ENCODE measurements at places on chromosomes 12 and 14.

- DNase-seq, result no peak
Observed at GRCh38 chr12:100156731-100157426, 14.2 kb upstream of the BLTP3B start.

DNA sequence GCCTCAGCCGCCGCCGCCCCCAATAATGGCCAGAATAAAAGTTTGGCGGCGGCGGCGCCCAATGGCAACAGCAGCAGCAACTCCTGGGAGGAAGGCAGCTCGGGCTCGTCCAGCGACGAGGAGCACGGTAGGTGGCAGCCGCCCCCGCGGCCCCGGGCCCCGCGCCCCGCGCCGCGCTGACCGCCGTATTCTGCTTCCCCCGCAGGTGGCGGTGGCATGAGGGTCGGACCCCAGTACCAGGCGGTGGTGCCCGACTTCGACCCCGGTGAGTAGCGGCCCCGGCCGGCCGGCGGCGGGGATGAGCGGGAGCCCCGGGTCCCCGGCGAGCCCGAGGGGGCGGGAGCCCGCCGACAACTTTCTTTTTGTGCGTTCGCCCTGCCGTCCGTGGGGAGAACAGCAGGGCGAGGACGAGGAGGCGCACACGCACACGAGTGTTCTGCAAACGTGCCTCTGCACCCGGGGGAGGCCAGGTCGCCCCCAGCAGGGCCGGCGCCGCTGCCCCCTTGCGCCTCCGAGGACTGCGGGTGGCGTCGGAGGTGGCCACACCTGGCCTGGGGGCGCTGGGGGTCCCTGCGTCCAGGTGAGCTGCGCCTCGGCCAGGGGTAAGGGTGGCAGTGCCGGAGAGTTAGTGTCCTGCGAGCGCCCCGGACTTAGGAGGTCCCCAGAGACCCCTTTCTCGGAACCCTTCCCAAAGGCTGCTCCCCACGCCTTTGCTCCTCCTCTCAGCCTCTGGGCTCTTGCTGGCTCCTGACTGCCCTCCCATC lies 794 bp downstream of the RCOR1 start:
- peak; percentile 73 for DNase-seq

DNA sequence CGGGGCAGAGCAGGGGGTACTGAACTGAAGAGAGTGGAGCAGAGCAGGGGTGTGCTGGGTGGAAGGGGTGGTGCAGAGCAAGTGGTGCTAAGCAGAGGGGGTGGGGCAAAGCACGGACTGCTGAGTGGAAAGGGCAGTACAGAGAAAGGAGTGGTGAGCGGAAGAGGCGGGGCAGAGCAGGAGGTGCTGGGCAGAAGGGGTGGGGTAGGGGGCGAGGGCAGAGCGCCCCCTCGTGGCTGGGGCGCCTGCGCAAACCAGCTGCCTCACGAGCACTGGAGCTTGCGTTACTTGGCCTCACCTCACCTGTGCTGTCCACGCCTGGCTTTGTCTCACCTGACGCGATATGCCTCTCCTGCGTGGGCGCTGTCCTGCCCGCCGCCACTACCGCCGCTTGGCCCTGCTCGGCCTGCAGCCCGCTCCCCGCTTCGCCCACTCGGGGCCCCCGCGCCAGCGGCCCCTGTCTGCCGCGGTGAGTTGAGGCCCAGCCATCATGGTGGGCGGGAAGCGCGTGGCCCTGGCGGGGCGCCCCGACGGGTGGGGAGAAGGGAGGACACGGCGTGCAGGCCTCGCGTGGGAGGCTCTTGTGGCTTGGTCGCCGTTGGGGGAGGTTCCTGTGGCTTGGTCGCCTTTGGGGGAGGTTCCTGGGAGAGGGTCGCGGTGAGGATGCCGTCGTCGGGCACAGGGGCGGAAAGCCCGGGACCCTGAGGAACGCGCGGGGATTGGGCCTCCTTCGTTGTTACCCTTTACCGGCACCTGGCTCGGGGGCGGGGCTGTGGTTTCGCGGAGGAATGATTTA lies at the start of gene COX8C:
TSS of gene COX8C (plus strand) at position 257 of the 796 bp plus-strand sequence. CDS start at position 344, 87 bp downstream.
- no peak for DNase-seq

DNA sequence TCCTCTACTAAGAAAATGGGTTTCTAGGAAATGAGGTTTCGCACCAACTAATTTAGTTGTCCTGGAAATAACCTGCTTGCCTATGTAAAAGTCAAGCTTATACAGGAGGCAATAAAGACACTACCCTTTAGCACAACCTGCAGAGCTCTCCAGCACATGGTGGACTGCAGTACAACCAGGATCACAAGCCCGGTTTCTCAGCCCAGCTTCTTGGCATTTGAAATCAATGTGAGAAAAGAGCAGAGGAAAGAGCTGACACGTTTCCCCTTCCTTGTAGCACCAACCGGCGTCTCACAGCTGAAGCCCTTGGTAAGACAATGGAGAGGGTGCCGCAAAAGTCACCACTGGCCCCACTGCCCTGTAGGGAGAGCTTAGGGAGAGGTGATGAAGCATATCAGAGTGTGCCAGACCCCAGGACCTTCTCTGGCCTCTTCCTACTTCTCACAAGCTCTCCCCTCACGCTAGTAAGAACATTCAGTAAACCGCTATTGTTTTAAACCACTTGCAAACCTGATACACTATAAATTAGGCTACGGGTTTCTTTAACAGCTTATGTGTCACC lies 8.6 kb downstream of the SPTLC2 start:
- DNase-seq, result no peak

- DNase-seq, result no peak
Observed at GRCh38 chr12:54300732-54301427, at the start of gene NFE2. NFE2 (minus strand) TSS chr12:54301015; CDS start chr12:54295248, 5,767 bp downstream.

- no peak for DNase-seq
Observed at GRCh38 chr14:67963545-67963944, 144.0 kb downstream of the RAD51B start.

- no peak for DNase-seq
Observed at GRCh38 chr12:30980955-30981662, 54.6 kb downstream of the TSPAN11 start.

DNA sequence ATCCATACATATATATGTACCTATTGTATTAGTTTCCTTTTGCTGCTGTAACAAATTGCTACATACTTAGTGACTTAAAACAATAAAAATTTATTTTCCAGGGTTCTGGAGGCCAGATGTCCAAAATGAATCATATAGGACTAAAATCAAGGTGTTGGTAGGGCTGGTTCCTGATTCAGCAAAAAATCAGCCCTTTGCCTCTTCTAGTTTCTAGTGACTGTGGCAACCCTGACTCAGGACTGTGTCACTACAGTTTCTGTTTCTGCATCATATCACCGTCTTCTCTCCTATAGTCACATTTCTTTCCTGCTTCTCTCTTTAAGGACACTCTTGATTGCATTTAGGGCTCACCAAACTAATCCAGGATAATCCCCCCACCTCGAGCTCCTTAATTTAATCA lies 386.3 kb upstream of the TBX3 start:
- DNase-seq, result no peak

- no peak for DNase-seq
Observed at GRCh38 chr12:3319723-3320492, 171.1 kb upstream of the PRMT8 start.

DNA sequence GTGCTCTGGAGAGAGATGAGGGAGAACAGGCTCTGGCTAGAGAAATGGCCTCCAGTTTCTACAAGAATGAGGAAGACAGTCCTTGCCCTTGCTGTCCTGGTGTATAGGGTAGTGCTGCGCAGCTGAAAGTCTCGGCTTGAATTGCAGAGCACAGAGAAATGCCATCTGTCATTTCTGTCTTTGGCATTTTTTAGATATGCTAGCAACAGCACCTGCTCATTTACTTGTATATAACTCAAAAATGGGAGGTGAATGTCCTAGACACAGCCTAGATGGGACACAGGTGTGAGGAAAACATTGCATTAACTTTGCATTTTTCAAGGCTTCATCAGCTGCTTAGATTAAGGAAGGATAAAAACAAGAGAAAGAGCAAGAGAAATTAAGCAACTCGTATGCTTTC lies 35.8 kb downstream of the GPR19 start:
- no peak for DNase-seq

- no peak for DNase-seq
Observed at GRCh38 chr12:83753904-83754303, 1067.2 kb downstream of the TMTC2 start.

DNA sequence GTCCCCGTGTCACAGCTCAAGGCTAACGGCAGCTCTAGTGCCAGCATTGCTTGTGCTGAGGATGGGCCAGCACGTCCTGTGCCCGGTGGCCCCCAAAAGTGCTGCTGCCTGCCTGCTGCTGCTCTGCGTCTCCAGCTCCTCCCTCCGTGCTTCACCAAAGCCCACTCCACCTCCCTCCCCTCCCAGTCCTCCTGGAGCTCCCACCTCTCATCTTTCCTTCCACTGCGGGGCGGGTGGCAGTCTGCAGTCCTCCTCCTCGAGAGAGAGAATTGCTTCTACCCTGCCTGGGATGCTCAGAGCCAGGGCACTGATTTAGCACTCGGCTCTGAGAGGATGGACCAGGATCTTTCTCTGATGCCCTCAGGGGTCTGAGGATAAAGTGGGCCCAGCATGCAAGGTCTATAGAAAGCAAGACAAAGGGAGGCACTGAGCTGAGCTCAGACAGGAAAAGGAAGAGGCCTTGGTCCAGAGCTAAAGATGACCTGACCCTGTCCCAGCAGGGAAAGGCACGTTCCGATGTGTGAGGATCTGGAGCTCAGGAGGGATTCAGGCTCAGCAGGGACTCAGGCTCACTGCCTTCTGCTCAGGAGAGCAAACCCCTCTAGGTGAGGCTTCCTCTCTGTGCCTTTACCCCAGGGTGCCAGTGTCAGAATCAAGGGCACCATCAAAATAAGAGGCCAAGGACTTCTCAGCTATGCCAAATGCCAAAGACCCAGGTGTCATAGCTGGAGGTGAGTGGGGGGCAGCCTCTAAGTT lies 113.1 kb upstream of the FKBP4 start:
- no peak for DNase-seq

GRCh38 chr12:62191491-62192179 lies 68.6 kb upstream of the USP15 start:
- DNase-seq, result peak; percentile 31

GRCh38 chr14:33561488-33562175 lies 389.2 kb downstream of the EGLN3 start:
- no peak for DNase-seq

- peak; percentile 56 for DNase-seq
Observed at GRCh38 chr14:106790189-106791036, 1264.0 kb downstream of the TMEM121 start.

- DNase-seq, result no peak
Observed at GRCh38 chr14:103727313-103727980, 11.8 kb downstream of the ZFYVE21 start.

DNA sequence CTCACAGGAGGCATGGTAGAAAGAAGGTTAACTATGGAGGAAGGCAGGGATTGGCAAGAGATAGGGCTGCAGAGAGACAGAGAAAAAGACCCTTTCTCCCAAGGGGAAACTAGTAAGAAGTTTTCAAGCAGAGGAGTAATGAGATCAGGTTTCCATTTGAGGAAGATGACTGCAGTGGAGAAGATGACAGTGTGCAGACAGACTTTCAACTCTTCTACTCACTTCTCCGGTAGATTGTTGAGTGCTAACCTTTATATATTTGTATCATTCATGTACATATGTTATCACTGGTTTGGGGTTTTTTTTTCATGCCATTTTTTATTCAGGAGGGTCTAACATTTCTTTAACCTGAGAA lies 5.9 kb upstream of the B3GNT4 start:
- no peak for DNase-seq

DNA sequence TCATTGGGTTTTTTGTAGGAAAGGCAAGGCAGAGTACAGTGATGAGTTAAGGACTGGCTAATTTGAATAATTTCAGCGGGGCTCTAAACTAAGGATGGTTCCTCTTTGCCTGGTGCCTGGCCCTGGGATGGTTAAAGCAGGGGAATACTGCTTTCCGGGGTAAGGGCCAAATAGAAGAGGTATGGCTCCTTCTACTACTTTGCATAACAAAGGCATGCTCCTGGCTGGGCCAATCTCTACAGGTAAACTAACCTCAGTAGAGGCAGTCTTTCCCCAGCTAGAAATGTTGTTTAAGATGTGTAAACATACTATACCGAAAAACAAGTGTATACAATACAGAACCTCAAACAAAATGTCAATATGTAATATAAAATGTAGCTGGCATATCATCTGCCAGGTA lies 1239.0 kb downstream of the SLC16A7 start:
- DNase-seq, result no peak

DNA sequence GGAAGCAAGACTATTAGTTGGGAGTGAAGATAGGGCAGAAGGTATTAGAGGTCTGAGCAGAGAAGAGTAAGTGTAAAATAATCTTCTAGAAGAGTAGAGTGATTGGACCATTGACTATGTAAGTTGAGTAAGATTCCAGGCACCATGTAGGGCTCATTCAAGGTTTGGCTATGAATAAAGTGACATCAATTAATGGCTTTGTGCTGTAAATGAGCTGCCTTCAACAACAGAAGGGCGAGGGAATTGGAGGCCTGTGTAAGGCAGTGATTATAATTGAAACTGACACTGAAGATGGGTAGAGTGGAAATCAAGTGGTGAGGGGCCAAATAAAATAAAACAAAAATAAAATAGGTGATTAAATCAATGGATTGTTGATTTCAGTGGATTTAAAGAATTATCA lies 26.4 kb downstream of the PTPRQ start:
- DNase-seq, result no peak

GRCh38 chr12:15196221-15196620 lies 25.0 kb downstream of the RERG start:
- DNase-seq, result no peak

DNA sequence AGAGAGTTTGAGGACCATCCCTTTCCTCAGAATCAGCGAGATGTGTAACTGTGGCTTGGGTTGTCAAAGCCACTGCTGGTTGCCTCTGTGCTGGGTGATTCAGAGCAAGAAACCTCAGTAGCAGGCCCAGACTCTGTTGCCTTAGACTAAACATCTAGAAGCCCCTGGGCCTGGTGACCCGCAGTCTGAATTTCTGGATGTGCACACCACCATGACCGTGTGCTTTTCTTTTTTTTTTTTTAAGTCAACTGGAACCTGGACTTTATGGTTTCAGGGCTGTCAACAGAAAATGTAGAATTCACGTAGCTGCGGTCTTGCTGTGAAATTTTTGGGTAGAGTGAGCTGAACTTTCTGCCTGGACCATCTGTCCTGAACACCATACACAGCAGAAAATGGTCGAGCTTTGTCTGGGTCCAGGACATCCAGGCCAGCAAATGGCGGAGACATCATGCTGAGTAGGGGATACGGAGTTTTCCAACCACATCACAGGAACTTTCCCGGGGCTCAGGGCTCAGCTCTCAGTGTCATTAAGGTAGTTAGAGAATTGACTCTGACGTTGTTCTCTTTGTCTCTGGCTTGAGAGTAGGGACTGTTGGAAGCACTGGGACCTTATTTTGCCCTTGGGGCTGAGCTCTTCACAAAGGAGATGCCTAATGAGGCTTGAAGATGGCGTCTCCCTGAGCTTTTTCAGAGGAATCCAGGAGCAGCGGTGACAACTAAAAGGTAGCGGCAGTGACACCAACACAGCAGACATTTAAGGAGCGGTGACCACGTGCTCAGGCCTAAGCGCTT lies 23.0 kb upstream of the BATF start:
- no peak for DNase-seq
